NCI-H510A treated with DMSO at 0.1 percent for 48 hours (cell line): ENCODE measurements at places on chromosomes 6 and 20.

DNA sequence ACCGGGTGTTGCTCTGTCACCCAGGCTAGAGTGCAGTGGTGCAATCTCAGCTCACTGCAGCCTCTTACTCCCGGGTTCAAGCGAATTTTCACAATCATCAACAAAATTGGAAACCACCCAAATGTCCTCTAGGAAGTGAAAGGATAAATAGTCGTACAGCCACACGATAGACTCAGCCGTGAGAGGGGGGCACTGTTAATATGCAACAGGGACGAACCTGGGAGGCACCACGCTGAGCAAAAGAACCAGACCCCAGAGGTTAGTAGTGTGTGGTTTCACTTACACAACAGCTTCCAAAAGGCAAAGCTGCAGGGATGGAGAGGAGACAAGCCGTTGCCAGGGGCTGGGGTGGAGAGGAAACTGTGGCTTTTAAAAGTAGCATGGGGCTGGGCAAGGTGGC is 30.1 kb upstream of the NTSR1 start:
- DNase-seq, result no peak

- peak; percentile 66 for DNase-seq
Observed at GRCh38 chr6:30615958-30616810, 859 bp downstream of the PPP1R10 start.

DNA sequence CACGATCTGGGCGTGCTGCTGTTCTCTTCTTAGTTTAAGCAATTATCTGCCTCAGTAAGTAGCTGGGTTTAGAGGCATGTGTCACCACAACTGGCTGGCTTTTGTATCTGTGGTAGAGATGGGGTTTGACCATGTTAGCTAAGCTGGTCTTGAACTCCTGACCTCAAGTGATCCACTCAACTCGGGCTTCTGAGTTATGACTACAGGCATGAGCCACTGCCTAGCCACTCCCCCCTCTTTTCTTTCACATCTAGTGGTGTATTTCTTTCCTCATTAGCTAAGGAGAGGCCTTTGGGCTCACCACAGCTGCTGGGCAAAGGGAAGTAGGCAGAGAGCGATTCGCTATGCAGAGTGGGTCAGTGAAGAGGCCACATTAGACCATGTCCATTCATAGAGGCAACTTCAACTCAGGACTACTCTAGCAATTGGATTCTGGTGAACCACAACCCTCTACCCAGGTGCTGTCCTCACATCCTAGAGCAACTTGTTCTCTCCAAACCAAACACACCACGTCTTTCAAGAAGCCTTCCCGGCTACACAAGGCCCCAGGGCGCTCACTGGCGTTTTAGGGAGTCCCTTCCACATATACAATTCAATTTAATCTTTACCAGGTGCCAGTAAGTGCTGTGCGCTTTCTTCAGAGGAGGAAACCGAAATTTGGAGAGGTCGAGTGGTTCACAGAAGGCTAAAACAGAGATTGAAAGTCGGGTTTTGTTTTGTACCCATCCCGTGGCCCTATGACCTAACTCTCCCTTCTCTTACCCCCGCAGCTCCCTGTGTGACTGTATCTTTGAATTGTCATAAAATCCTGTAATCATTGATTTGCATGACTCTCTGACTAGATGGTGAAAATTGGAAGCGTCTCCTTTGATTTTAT is 26.5 kb upstream of the GFOD1 start:
- no peak for DNase-seq

GRCh38 chr6:45880676-45881075 is 135.0 kb downstream of the CLIC5 start:
- no peak for DNase-seq

GRCh38 chr20:63344616-63345327 is 16.4 kb downstream of the CHRNA4 start:
- no peak for DNase-seq

GRCh38 chr6:149380523-149380922 is 19.5 kb upstream of the SUMO4 start:
- DNase-seq, result no peak

GRCh38 chr6:10578723-10579122 is 57.6 kb downstream of the GCNT2 start:
- DNase-seq, result no peak

- no peak for DNase-seq
Observed at GRCh38 chr6:19811397-19812079, 25.6 kb upstream of the ID4 start.
